ENCODE measurements at places on chromosomes 5 and 9.

GRCh38 chr5:6311568-6312501, 66.5 kb downstream of the MED10 start:
- DNase-seq = no peak

GRCh38 chr9:94783928-94784327, 57.4 kb downstream of the AOPEP start:
- DNase-seq = no peak

DNA sequence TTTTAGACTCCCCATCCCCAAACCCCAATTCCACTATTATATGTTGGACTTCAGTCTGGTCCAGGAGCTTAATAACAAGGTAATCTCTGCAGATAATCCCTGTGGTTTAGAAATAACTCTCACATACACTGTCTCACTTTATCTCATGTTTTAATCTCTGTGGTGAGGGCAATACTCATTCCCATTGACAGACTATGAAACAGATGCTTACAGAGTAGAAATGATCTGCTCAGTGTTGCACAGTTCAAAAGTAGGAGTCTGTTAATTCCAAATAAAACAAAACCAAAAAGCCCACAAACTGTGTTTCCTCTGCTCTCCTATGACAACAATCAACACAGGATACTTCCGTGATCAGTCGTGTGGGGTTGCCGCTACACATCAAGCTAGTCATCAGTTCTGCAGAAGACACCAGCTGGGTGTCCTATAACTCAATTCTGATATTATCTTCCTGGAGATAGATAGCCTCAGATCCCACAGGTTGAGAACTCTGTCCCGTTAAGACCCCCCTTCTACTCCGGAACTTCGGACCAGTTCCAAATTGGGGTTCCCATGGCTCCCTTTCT, 26.3 kb upstream of the FANCC start:
- no peak for DNase-seq

- no peak for DNase-seq
Measured at GRCh38 chr5:150448334-150448733, 1.2 kb downstream of the RPS14 start.

Data from GM03348 (cell line).